ENCODE measurements at places on chromosomes 13 and 19.
A peak's percentile ranks its signal among the peaks of the same experiment; 100 is the strongest.

DNA sequence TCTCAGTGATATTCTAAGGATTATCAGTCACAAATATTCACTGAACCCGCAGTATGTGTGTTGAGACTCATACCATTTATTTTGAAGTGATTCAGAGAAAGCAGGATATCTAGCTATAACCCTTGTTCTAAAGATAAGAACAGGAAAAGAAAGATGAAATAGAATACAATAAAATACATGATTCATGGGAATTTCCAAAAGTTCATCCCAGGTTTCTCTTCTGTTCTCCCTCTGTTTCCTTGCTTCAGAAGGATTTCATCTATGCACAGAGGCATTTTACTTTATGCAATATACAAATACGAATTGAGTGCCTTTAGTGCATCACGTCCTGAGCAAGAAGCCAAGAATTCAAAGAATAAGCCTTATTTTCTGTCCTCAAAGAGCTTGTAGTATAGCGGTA, 274.4 kb upstream of the GPC6 start:
- DNase-seq, result no peak

DNA sequence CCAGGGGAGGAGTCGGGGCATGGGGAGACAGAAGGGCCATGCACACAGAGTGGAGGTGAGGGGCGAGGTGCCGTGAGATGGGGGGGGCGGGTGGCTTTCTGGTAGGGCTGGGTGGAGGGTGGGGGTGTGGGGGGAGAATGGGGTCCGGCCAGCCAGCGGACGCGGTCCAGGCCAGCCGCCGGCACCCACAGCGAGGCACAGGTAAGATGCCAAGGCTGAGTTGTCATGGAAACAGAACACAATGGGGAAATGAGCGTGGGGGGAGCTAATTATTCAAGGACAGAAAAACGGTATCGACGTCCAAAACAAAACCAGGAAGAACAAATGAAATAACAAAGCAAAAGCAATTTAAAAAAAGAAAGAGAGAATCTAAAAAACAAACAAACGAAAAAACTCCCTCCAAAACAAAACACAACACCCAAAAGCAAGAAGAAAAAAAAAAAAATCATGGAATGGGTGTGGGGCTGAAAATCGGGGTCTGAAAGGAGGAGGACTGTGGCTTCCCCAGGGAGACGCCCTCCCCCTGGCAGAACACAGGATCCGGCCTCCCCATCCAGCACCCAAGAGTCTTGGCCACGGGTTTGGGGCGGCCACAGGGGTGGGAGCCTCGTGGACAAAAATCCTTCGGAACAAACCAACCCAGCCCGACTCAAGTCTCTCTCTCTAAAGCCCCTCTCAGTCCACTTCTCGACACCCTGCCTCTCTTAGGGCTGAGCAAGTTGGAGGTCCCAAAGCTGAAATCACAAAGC, 92.5 kb downstream of the PTPRS start:
- no peak for DNase-seq

DNA sequence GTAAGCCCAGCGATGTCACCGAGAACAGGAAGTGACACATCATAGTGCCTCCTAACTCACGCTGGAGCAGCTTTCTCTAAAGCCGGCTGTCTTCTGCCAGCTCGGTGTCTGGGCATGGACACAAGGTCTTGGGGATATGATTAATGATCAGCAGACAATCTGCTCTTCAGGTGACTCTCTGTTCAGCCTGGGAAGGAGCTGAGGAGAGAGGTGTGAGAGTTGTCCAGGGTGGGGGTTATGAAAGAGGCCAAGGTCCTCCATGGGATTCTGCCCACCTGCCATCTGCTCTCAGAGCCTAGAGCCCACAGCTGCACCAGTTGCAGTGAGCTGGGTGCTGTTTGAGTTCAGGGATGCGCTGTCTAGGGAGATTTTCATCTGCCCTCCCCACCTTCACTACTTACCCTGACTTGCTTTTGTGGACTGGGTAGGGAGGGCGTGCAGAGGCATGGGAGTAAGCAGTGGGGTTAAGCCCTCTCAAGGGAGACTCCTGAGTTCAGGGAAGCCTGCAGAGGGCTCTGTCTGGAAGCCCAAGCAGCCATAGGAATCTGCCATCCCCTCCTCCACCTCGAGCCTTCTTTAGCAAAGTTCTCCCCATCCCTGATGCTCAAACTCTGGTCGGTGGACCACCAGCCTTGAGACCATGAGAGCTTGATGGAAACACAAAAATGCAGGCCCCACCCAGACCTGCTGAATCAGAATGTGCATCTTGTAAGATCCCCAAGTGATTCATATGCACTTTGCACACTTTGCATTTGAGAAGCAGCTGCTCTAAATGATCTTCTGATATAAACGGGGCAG, 539.7 kb downstream of the RFC3 start:
- no peak for DNase-seq

DNA sequence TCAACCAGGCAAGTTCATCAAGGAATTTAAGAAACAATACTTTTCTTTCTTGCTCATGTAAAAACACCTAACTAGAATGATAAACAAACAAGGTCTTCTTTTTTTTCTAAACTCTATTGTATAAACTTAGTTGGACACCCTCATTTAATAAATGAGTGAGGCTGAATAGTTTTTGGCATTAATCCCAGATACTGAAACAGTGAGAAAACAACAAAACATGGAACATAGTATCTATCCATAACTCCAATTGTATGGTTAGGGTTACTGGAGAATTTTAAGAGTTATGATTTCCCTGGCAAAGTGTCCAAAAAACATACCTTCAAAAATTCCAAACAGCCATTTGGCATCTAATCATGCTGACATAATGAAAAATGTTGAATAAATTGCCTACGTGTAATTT, 5.8 kb upstream of the POMP start:
- no peak for DNase-seq

DNA sequence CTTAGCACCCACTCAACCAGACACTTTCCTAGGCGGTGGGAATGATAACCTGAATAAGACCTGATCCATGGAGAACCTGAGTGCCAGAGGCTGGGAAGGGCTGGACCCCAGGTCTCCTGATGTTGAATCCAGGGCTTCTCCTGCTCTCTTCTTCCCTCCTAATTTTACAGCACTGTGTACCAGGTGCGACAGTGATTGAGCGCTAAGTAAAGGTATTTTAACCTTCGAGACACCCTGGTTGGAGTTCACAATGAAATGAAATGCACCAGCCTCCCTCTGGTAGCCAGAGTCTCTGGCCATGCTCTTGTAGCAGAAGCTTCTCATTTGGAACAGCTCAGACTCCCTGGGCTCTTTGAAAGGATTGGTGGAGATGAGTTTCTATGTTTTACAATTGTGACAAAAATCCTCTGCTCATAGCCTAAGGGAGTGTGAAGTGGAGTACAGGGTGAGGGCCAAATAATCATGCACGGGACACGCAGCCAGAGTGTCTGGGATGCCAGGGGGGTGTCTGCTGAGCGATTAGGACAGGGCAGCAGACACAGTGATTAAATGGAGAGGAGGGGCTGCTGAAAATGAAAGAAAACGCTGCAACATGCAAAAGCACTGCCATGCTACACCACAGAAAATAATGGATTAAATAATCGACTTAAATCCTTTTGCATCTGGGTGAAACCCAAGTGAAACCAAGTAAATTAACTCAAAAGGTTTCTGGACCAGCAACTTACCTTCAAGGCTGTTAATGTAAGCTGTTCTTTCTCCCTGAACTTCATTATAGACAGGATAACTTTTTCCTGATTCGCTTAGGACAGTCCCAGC, 83.8 kb downstream of the FAM216B start:
- DNase-seq, result no peak

DNA sequence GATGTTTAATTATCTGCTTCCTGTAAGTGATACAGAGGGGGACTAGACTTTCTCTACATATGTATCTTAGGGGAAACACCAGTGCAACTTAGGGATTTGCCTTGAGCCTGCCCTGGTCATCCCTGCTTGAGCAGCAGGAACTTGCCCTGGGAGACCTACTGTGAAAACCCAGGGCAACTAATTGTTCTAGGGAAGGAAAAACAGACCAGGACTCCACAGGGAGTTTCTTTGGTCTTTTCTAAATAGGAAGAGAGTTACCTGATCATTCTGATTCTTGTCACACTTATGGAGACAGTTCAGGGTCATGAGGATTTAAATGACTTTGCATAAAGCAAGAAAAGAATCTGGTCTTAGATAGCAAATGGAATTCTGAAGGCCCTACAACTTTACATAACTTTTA, 89.1 kb downstream of the WASF3 start:
- DNase-seq, result no peak

- no peak for DNase-seq
These were observed 11.0 kb downstream of the STK24 start for GRCh38 chr13:98565726-98566565.

DNA sequence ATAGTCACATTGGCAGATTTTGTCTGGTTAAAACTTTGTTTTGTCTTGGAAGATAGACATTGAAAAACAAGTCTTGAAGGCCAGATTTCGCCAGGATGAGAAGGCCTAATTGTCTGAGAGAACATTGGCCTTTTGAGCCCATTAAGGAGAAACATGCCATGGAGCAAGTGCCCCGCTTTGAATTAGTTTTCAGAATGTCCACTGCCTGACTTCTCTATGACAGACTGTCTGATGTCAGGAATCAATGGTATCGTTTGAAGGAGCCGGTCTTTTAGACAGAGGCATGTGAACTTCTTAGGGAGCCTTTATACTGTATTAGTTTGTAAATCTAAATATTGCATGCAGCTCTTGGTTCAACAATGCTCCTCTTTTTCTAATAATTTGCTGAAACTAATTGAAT, 155.9 kb downstream of the DLEU7 start:
- no peak for DNase-seq

DNA sequence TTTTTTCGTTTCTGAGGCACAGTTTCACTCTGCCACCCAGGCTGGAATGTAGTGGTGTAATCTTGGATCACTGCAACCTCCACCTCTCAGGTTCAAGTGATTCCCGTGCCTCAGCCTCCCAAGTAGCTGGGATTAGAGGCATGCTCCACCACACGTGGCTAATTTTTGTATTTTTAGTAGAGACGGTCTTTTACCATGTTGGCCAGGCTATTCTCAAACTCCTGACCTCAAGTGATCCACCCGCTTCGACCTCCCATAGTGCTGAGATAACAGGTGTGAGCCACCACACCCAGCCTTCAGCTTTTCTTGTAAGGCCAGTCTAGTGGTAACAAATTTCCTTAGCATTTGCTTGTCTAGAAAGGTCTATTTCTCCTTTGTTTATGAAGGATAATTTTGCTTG, 46.2 kb downstream of the ZNF568 start:
- no peak for DNase-seq

GRCh38 chr13:23447927-23448326, 14.4 kb upstream of the SACS start:
- no peak for DNase-seq

- DNase-seq, result no peak
These were observed 64.2 kb downstream of the LNX2 start for GRCh38 chr13:27556109-27556508.

DNA sequence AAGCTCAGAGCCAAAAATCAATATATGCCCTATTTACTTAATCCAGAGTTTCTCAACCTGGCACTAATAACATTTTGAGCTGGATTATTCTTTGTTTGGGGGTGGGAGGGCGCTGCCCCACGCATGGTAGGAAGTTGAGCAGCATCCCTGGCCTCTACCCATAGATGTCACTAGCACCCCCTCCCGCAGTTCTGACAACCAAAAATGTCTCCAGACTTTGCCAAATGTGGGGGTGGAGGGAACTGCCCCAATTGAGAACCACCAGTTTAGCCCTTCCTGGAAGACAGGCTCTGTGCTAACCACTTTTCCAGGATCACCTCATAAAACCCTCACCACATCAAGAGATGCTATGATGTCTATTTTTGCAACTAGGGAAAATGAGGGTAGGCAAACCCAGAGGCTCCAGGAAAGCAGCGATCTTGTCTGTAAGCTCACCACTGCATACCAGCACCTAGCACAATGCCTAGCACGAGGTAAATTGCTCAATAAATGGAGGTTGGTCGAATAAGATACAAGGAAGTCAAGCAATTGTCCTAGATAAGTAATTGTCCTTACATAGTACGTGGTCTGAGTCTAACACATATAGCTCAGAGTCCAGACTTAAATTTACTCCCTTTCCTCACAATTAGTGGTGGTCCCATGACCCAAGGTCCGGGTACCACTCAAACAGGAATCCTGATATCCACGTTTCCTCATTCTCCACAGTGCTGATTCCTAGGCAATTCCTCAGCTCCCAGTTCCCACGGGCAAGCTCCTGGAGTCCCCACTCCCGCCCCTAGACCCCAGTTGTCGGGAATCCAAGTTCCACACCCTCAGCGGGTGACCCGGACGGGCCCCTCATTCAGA, 892 bp downstream of the TRIR start:
- peak; percentile 18 for DNase-seq

- DNase-seq, result no peak
These were observed 35.6 kb upstream of the ZNF599 start for GRCh38 chr19:34808566-34808965.

DNA sequence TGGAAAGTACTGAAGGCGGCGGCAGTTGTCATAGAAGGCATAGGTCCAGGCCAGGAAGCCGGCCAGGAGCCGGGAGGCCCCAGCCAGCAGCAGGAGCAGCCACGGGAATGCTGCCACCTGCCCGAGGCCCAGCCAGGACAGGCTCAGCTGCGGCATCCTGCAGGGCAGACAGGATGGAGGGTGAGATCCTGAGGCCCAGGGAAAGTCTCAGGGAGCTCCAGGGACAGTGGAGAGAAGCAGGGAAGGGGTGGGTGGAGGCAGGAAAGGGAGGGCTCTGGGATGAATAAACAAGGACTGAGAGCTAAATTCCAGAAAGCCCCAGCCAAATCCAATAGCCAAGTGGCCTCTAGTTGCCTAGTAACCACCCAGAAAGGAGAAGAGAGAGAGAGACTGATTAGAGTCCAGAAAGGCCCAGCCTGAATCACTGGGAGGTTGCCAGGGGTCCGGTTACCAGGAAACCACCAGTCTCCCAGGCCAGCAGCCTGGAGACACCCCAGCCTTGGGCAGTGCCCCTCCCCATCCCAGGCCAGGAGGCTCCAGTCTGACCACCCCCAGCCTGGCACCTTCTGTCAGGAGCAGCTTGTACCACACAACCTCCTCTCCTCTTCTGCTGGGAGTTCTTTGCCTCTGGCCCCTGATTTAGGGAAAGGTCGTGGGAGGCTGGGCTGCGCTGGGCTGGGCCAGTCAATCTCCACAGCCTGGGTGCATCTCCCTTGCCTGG, 7.5 kb upstream of the OR10H5 start:
- no peak for DNase-seq

DNA sequence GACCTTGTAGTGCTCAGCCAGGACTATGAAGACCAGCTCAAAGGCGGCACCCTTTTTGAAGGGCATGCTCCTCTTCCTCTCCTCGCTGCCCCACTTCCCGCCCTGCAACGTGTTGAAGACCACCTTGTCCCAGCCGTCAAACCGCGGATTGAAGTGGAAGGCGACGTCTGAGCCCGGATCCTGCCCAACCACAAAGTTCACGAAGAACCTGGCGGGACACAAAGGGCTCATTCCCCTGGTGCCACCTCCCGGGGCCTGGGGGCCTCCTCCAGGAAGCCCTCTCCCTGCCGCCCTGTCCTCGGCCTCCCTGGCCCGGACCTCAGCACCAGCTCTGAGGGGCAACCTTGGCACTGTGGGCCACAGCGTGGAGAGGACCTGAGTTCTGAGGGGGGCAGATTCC, 4.0 kb downstream of the LGALS4 start:
- no peak for DNase-seq

DNA sequence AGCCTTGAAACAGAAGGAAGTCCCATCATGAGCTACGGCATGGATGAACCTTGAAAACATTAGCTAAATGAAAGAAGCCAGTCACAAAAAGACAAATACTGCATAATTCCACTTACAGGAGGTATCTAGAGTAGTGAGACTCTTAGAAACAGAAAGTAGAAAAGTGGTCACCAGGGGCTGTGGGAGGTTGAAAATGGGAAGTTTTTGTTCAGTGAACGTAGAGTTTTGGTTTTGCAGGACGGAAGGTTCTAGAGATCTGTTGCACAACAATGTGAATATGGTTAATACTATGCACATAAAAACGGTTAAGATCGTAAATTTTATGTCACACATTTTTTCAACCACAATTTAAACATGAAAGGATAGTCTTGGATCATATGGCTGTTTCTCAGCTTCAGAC, 11.9 kb upstream of the SLC10A2 start:
- no peak for DNase-seq
